Stimulated activated CD4-positive, alpha-beta T cell treated with anti-CD3 and anti-CD28 coated beads, Interleukin-15, amount 100 ng/mL, for 1 hour (primary cell): ENCODE measurements at places on chromosomes 6 and 20.

DNA sequence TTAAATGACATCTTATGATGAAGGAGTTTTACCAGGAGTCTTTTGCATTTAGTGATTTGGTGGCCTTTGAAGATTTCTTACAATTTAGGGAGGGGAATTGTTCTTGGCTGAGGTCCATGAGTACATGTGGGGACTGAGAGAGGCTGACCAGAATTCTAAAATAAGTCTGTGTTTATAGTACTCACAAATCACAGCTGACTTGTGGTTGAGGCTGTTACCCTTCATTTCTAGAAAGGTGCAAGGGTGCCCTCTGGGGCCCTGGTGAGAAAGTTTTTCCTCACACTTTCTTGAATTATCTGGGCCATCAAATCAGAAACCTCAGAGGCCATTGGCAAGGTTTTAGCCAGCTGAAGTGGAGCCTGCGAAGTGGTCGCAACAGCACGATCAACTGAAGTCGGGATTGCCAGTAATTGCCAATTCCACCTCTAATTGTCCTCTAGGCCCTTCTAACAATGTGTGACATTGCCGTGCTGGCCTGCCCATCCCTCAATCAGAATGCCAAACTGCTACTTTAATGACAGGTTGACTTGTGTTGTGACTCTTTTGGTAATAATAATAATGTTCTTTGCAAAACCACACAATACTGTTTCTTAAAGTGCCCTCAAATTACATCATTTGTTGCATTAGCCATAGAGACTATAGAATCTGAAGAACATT lies 221.6 kb downstream of the OGFRL1 start:
- DNase-seq, result no peak

- DNase-seq, result no peak
These were observed 595 bp downstream of the FBXO5 start for GRCh38 chr6:152981989-152982903.

GRCh38 chr6:142716097-142716496 lies 228.9 kb downstream of the HIVEP2 start:
- DNase-seq, result no peak

GRCh38 chr6:138480279-138480949 lies 18.9 kb downstream of the NHSL1 start:
- DNase-seq, result no peak

- DNase-seq, result no peak
These were observed 9.8 kb downstream of the BCAS4 start for GRCh38 chr20:50804437-50805348.

GRCh38 chr6:112575309-112575834 lies 228.2 kb downstream of the RFPL4B start:
- no peak for DNase-seq

- no peak for DNase-seq
These were observed 3.3 kb downstream of the RIPK1 start for GRCh38 chr6:3071568-3071967.

- no peak for DNase-seq
These were observed 56.5 kb downstream of the OR2J2 start for GRCh38 chr6:29227235-29227634.

- no peak for DNase-seq
These were observed 179.7 kb downstream of the ADGRG6 start for GRCh38 chr6:142481466-142481865.

- DNase-seq, result no peak
These were observed 35.6 kb upstream of the PRELID3B start for GRCh38 chr20:59078231-59078630.

GRCh38 chr20:54984104-54984448 lies 508.7 kb downstream of the DOK5 start:
- no peak for DNase-seq

DNA sequence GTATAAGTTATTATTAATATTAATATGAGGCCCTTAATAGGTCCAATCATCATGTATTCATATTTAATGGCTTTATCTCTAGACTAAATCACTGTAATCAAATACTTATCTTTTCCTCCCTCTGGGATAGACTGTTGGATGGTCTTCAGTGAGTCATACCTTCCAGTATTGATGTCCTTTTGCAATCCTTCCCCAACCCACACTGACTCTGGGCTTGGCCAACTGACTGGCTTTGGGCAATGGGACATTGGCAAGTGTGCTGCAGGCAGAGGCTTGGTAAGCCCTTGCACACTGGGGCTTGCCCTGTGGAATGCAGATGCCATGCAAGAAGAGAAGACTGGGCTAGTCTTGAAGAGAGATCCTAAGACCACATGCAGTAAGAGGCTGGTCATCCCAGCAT lies 136.6 kb downstream of the CCDC170 start:
- DNase-seq, result no peak

GRCh38 chr20:59777331-59777725 lies 156.1 kb downstream of the SYCP2 start:
- no peak for DNase-seq

DNA sequence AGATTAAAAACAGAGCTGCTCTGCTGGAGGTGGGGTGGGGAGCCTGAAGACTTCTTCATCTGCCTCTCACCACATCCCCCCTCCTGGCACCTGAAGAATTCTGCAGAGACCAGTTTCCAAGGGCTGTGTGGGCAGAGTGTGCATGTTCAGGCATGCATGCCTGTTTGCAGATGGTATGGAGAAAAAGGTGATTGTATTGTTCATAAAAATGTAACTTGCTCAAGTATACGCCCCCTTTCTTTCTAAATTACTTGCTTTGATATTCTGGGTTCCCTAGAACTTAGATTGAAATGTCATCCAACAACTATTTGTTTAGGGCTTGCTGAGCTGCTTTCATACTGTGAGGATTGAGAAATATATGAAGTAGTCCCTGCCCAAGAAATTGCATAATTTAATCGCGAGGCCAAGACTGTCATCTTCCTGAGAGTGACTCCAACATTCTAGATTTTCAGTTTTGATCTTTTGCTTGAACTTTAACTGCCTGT lies 83.6 kb downstream of the LCA5 start:
- DNase-seq, result no peak

GRCh38 chr6:87675004-87675681 lies 26.9 kb downstream of the AKIRIN2 start:
- DNase-seq, result no peak

- DNase-seq, result no peak
These were observed 104.6 kb upstream of the EXOC2 start for GRCh38 chr6:797479-798077.

- peak; percentile 52 for DNase-seq
These were observed 13.4 kb upstream of the FOXC1 start for GRCh38 chr6:1596088-1596852.

DNA sequence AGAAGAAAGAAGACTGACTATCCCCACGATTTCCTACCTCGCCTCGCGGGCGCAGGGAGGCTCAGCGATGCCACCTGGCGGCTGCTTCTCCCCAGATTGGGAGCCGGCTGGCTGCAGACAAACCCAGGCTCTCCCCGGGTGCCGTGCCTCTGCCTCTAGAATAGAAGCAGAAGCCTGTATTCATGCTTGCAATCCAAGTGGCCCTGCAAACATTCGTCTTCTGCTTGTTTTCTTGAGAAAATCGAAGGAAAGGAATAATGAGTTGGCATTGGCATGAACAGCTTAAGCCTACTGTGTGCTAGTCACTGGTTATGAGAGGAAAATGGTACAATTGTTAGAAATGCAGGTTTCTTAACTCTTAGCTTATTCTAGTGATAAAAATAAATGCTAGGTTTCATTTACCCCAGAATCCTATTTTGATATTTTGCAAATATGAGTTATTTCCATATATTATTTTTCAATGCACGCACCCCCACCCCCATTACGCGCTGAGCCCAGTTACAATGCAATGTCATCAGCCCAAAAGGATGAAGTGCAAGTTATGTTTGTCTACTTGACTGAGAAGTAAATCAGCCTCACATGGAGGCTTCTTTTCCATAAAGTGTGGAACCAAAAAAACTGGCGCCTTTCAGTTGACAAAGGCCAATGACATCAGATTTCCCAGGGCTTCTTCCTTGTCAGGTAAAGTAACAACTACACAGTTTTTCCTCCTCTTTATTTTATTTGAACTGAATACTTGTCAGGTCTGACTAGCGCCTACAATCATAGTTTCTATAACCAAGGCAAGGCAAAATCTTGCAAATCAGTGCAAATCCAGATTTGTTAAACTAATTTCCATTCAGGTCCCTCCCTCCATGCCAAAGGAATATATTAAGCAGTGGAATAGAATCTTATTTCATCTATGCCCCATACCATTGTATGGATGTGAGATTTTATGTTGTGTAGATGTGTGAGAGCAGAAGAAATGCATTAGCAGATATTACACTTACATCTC lies 3.9 kb upstream of the SOX4 start:
- DNase-seq, result peak; percentile 39

DNA sequence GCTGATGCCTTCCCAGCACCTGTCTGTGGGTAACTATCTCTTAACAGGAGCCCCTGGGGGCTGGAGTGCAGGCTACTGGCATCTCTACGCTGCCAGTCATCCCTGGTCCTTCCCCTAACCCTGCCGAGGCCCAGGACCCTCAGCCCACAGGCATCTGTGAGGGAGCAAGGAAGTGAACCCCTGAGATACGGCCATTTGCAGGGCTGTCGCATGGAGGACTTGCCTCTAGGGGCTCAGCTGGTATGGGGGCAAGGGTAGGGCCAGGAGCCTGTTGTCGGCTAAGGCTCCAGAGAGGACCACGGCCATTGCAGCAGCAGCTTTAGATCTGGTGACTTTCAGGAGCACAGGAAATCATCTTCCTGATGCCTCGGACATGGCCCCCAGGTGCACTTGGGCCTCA lies 49.7 kb downstream of the MAP3K4 start:
- DNase-seq, result no peak

GRCh38 chr20:2093159-2093781 lies 8.4 kb upstream of the STK35 start:
- DNase-seq, result no peak

DNA sequence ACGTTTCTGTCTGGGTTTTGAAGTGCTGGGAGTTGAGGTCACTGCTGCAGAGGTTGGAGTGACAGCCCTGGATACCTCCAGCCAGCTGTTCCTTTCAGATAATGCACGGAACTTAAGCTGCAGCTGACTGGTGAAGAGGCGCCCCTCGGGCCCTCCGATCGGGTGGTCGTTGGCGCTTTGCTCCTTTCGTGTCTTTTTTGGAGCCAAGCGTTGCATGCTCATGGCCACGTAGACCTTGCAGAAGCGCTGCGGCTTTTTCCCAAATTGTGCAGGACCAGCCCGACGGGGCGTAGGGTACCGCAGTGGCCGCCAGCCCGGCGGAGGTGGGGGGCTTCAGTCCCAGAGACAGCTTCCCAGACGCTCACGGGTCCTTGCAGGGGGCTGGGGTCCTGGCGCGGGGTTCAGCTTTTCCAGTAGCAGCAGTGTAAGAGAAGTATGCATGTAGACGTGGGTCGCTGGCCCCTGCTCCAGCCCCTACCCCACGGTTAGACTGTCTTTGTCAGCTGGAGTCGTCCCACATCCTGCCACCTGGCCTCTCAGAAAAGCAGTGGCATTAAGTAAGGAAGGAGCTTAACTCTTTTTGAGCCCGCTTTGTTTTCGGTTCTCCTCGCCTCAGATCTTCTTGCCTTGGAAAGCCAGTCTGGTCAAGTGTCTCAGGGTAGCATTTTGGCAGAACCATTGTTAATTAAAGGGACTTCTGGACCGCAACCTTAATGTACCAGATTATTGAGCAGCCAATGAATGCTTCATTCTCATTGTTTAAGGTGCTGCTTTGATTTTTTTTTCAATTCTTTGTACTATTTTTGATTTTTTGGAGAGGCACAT lies 838 bp downstream of the TNFAIP3 start:
- DNase-seq, result no peak

- DNase-seq, result no peak
These were observed 733.8 kb upstream of the FLRT3 start for GRCh38 chr20:15071085-15071808.

- DNase-seq, result no peak
These were observed 2.9 kb downstream of the BEND6 start for GRCh38 chr6:56957856-56958255.

- DNase-seq, result no peak
These were observed 20.7 kb upstream of the PKHD1 start for GRCh38 chr6:52108128-52108527.

DNA sequence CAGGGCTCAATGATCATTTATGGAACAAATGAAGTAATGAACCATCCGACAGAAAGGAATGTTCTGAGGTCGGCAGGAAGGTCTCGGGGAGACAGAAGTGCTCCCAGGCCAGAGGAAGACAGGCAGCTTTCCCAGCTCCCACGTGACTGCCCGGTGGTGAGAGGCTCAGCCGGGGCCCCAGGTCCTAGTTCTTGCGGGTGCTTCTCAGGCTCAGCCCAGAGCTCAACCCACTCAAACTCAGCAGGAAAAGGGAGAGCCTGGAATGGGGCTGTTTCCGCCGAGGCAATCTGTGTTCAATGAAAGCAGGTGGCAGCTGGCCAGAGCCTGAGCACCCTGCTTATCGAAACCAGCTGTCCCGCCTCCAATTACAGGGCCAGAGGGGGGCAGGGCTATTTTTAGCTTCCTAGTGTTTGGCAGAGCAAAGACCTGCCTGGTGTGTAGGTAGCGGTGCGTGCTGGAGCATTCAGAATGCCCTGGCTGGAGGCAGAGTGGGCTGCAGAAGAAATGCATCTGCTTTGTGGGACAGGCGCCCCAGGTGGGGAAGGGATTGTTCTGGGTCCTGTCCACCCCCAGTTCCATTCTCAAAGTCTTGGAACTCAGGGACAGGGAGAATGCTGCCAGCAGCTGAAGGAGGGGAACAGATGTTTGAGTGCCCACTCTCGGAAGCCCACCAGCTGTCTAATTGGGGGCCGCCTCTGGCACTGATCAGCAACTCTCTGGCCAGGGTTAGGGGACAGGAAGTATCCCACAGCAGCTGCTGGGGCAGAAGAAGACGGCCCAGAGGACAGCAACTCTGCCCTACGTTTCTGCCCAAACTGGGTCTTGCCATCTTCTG lies 145.1 kb downstream of the PREX1 start:
- DNase-seq, result no peak

DNA sequence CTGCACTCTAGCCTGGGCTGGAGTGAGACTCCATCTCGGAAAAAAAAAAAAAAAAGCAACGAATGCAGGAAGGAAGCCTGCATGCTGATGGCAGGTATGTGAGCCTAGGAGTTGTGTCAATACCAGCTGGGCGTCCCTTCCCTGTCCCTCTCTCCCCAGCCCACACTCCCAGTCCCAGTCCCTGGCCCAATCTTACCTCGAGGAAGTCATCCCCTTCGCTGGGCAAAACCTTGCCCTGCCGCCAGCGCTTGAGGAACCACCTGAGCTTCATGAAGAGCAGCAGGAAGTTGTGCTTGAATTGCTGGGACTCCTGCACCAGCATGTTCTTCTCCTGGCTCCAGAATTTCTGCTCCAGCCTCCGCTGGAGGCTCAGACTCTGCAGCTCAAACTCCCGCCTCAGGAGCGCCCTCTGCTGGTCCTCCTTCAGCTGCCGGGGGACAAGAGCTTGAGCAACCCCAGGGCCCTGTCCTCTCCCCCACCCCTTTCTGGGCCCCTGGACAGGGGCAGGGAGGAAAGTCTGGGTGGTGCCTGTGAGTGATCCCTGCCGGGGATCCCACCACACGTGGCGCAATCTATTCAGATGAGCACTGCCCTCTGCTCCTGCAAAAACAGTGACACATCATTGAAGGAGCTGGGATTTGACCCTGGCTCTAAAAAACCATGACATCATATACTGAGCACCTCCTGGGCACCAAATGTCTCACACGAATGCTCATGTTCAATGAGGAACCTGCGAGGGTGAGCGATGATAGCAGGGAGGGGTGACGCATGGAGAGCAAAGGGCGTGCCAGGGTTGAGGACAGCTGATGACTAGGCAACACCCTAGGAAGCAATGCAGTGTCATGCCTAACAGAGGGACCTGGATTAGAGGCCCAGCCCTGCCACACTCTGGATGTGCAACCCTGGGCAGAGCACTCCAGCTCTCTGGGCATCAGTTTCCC lies 35.0 kb upstream of the DSN1 start:
- peak; percentile 37 for DNase-seq

GRCh38 chr6:5553767-5554166 lies 292.5 kb downstream of the FARS2 start:
- DNase-seq, result no peak
